CD8-positive, alpha-beta memory T cell (primary cell): ENCODE measurements at places on chromosomes 1 and 21. TPM values are rescaled to one million over a fixed set of nuclear protein-coding genes. Genes with fewer than 3 reads are reported as not detected.

GRCh38 chr1:217393896-217394295 is 237.0 kb downstream of the GPATCH2 start:
- DNase-seq = no peak

Gene OR10Z1
- not detected for total RNA-seq

DNA sequence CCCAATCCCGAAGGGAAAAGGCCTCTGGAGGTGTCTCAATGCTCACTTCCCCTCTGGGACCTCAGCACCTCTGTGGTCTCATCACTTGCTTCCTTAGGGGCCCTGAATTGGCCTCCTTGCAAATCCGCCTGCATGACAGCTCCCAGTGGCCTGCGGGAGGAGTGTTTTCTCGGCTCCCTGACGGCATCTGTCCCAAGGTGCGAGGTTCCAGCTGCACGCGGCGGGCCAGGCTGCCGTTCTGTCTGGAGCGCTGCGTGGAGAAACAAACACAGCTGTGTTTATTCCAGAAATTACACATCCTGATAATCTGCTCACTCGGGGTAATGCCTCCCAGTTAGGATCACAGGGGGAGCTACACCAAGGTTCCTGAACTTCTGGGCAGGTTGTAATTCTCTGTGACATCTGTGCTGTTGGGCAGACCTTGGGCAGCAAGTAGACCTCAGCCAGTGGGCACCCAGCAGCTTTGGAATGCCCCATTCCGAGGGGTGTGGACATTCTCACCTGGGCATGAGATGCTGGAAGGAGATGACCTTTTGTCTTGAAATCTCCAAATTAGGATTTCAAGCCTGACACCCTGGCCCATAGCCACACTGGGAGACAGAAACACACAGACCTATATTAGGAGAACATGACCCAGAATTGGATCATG is 18.2 kb downstream of the EPHB2 start:
- no peak for DNase-seq

Gene TCHH
- total RNA-seq = 0.09 TPM

Gene CLEC20A
- not detected for total RNA-seq

DNA sequence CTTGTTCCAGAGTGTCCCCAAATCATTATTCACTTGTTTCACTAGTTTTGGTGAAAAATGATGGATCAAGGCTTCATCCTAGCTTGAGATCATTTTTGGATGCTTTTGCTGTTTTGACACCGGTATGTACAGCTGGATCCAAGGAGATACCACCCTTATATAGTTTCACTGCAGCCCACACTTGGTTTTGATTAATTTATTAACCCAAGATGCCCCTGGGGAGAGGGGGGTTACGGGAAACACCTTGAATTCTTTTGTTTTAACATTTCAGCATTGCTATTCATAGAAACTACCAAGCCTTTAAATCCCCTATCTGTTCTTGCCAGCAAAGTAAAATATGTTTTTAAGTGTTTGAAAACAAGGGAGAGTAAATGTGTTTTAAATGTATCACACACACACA is 457.7 kb upstream of the RUNX1 start:
- DNase-seq = no peak

Gene PTPN22
- 57.7 TPM for total RNA-seq

GRCh38 chr1:63601463-63601862 is 8.3 kb downstream of the PGM1 start:
- no peak for DNase-seq

GRCh38 chr1:90919900-90920299 is 101.9 kb downstream of the ZNF644 start:
- no peak for DNase-seq

DNA sequence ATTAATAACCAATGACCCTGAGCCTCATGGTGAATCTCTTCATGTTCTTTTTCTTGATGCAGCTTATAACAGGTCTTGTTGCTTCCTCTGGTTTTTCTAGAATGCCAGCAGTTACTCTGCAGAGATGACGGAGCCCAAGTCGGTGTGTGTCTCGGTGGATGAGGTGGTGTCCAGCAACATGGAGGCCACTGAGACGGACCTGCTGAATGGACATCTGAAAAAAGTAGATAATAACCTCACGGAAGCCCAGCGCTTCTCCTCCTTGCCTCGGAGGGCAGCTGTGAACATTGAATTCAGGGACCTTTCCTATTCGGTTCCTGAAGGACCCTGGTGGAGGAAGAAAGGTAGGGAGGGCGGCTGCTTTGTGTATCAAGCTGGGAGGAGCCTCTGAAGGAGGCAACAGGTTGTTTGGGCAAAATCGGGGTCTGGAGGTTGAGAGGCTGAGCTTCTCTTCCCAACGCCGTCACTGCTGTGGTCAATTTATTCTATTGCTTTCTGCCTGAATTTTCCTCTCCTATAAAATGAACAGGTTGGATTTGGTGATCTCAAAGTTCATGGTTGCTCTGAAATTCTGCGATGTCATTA is 6.7 kb downstream of the ABCG1 start:
- no peak for DNase-seq

GRCh38 chr1:109866071-109866470 is 44.6 kb upstream of the CSF1 start:
- no peak for DNase-seq

Gene KCNE1
- 0.11 TPM for total RNA-seq
